ENCODE measurements at places on chromosomes 16 and 17.

- DNase-seq: no peak
Observed at GRCh38 chr16:7548796-7549318, 216.2 kb downstream of the RBFOX1 start.

DNA sequence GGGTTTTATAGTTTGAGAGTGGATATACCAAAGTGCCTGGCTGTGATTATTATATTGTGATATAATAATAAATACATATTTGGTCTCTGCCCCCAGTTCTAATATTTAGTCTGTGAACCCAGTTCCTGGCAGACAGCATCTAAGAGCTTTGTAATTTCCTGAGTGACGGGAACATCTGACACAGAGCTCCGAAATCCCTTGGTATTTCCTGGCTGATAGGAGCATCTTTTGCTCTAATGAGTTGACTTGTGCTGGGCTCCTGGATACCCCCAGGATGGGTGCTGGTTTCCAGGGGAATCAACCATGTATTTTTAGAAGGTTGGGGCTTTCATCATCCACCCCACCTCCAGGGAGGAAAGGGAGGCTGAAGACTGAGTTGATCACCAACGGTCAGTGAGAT is 187.3 kb downstream of the CDH13 start:
- DNase-seq: no peak

DNA sequence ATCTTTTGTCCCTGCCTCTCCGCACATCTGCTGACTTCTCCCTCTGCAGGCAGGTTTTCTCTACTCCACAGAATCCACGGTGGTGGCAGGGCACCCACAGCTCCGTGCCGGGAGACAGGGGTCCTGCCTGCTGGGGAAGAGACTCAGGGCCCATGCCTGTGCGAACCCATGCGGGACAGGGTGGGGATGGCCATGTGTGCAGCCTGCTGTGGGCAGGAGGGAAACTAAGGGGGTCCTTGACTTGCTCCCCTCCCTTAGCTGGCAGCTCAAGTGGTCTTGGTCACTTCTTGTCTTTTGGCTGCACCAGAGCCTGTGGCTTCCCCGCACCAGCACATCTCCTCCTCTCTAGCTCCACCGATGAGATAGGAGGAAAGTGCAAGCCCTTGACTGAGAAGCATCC is 69.8 kb downstream of the SLC5A11 start:
- DNase-seq: no peak

DNA sequence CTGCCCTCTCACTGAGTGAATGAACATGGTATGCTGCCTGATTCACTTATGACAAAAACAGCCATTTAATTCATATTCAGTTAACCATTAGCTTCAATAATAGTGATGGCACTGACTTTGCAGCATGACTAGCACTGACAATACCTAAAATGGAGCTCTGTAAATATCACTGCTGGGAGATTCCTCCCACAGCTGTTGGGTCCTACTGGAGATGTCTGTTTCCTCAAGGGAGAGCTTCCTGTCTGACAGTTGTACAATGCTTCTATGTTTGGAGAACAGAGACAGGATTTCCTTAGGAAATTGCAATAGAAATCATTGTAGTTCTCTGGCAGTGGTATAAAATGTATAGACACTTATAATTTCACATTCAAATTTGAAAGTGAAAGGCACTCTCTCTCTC is 695.9 kb upstream of the CDH8 start:
- no peak for DNase-seq

DNA sequence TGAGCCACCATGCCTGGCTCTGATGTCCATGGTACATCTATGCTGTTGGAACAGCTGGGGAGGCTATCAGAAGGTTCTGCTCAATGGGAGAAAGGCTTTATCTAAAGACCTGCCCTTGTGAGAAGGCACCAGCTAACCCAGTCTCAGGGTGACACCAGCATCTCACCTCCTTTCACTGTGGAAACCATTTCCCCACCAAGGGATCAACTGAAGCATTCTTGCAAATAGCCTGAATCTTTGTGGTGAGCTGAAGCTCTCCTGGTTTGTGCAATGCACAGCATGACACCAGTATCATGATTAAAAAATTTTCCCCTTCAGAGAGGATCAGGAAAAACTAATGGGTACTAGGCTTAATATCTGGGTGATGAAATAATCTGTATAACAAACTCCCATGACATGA is 5.1 kb downstream of the CCL18 start:
- DNase-seq: no peak
